ENCODE measurements at places on chromosomes 4 and X. TPM values are rescaled to one million over a fixed set of nuclear protein-coding genes. Genes with fewer than 3 reads are reported as not detected.

The MAGEA8 gene
- not detected for total RNA-seq

The TENM3 gene
- 5.9 TPM for total RNA-seq

The IRS4 gene
- total RNA-seq = 0.10 TPM

The AMBN gene
- total RNA-seq = not detected

Data from Calu3 (cell line).